ENCODE measurements at places on chromosomes 1 and 21.

GRCh38 chr21:26394341-26394740, 178.7 kb downstream of the CYYR1 start:
- no peak for DNase-seq

DNA sequence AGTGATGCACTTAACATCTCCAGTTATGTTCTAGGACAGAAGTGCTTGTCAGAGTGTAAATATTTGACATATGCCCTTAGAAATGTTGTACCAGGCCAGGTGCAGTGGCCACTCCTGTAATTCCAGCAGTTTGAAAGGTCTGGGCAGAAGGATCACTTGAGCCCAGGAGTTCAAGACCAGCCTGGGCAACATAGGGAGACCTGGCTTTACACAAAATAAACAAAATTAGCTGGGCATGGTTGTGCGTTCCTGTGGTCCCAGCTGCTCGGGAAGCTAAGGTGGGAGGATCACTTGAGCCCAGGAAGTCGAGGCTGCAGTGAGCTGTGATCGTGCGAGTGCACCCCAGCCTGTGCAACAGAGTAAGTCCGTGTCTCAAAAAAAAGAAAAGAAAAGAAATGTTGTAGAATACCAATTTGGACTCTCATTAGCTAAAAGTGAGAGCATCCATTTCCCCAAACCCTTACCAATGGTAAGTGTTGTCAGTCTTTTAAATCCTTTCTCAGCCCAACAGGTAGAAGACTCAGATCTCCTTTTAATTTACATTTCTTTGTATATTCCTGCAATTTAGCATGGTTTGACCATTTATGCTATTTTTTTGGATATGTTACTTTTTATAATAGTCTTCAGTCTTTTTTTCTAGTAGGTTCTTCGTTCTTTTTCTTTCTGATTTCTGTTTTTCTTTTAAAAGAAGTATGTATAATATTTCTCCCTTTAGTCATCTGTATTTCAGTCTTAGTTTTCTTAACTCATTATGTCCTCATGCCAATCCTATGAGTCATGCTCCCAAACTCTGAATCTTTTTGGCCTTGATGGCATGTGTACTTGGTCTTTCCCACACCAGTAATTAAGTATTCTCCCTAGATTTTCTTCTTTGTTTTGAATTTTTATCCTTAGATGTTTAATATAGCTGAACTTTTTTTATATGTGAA, 74.4 kb downstream of the CAMTA1 start:
- no peak for DNase-seq

GRCh38 chr1:100344774-100345173, 7.5 kb upstream of the CDC14A start:
- no peak for DNase-seq

GRCh38 chr1:147750618-147751217, 9.7 kb downstream of the GJA5 start:
- DNase-seq = no peak

DNA sequence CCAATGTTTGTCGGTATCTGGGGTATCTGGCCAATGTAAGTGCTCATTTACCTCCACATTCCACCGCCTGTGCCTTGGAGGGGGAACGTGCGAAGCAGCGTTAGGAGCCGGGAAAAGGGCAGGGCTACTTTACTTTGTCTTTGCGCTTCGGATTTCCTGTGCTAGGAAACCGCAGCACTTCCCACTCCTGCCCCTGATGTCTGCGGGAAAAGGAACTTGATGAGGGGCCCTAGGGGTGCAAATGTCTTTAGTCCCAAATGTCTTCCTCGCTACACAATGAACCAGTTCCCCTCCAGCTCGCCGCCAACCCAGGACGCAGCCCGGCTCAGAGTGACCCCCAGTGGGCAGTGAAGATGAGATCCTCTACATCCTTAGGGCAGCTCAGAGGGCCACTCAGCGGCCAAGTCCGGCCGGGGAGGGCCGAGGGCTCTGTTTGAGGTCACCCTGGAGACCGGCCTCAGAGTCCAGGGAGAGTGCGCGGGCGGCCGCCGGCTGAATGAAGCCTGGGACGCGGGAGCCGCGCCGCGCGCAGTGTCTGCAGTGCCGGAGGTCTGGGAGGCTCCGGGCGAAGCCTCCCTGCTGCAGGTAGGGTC, at the start of gene DYNLT5:
Gene DYNLT5 (plus strand): TSS at position 460 of the 593 bp plus-strand sequence. CDS start 2,200 bp downstream, outside the sequence.
- no peak for DNase-seq

GRCh38 chr1:201705389-201705788, 123.6 kb upstream of the IPO9 start:
- DNase-seq = no peak

DNA sequence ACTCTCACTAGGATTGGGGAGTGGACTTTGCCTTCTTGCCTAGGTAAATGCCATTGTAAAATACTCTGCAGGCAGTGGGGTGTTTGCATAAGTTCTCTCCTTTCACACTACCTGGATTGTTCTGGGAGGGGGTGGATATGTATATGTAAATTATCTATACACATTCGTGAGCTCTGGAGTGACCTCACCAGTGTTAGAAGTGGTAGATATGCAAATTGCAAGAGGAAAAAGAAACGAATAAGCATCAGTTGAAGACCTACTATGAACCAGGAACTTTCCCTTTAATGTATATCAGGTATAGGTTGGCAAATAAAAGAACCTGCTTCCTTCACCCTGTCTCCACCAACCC, 1.5 kb upstream of the ARHGEF11 start:
- DNase-seq = no peak

DNA sequence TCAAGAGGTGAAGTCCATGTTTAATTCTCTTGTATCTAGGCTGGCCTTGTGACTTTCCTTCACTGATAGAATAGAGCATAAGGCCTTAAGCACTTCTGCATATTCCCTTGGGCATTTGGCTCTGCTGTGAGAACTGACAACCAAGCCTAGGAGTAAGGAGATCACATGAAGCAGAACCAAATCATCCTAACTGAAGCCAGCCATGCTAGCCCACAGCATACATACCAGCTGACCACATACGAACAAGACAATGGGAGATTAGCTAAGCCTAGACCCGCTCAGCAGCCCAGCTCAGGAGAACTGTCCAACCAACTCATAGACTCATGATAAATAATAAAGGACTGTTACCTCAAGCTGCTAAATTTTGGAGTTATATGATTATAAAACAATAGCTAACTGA, 114.6 kb upstream of the NEK7 start:
- DNase-seq = no peak

GRCh38 chr1:168469690-168470089, 74.1 kb downstream of the XCL2 start:
- DNase-seq = no peak
